ENCODE measurements at places on chromosomes 11 and 22.
A peak's percentile ranks its signal among the peaks of the same experiment; 100 is the strongest.

DNA sequence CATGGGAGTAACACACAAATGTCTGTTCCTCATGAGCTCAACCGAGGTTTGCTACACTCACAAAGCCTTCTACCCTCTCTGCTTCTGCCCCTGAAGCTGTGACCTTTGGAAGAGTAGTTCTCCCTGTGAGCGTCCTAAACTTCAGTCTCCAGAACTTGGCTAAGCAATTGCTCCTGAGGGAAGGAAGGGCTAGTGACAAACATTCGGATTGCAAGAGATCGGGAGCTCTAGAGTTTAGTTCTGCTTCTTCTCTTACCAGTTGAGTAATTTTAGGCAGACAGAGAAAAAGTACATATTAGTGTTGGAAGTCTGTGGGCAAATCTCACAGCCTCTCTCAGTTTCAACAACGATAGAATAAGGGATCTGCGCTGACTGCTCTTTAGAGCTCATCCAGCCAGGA, 27.3 kb upstream of the ELF5 start:
- DNase-seq = no peak

DNA sequence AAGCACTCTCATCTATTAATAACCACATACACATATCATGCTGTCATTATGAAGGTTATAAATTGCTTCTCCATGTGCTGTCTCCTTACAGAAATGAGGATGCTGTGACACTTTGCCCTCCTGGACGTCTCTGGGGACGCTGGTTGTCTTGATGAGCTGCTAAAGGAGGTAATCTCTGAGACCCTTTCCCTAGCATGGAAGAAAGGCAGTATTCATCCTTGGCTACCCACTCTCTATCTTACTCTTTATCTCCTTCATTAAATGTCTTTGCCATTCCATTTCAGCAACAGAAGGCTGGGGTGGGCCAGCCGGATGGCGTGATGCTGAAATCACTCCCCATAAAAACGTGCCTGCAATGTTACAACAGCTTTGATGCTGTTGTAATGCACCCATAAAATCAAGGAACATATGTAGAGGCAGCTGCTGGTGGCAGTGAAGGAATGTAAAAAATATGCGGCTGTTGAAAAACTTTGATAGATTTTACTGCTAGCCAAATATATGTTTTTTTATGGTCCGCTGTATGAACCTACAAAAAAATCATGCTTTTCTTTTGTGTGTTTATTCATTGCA, 715.1 kb upstream of the API5 start:
- no peak for DNase-seq

DNA sequence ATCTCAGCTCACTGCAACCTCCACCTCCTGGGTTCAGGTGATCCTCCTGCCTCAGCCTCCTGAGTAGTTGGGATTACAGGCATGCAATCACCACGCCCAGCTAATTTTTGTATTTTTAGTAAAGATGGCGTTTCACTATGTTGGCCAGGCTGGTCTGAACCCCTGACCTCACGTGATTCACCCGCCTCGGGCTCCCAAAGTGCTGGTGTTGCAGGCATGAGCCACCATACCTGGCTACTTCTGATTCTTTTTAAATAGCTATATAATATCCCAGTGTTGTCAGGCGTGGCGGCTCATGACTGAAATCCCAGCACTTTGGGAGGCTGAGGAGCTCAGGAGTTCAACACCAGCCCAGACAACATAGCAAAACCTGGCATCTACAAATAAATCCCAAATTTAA, 20.7 kb downstream of the TMEM41B start:
- DNase-seq = no peak

DNA sequence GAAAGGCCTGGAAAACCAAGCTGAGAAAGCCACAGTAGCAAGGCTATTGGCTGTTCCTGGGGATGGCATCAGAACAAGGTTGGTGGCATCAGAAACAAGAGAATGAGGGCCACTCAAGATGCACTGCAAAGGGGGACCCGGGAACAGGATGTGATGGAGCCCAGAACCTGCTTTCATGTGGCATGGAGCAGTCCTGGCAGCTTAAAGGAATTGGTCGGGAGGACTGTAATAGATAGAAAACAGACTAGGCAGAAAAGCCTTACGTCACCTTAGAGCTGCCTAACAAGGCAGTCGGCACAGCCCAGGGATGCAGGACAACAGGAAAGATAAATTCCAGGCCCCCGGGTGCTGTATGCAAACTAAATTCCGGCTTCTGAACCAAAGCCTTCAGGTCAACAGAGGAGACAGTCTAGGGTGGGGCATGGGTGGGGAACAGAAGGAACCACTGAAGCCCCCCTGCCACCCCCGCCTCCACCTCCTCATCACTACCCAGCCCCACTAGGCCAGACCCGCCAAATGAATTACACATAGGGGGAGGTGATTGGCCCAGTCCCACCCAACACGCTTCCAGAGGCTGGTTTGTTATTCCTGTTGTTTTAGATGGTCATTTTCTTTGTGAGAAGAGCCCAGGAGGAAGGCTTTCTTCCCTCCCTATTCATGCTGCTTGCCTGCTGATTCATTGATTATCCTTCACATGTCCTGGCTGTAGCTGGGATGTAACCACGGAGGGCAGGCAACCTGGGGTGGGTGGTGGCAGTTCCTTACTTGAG, 25.7 kb upstream of the LRRC55 start:
- DNase-seq = no peak

DNA sequence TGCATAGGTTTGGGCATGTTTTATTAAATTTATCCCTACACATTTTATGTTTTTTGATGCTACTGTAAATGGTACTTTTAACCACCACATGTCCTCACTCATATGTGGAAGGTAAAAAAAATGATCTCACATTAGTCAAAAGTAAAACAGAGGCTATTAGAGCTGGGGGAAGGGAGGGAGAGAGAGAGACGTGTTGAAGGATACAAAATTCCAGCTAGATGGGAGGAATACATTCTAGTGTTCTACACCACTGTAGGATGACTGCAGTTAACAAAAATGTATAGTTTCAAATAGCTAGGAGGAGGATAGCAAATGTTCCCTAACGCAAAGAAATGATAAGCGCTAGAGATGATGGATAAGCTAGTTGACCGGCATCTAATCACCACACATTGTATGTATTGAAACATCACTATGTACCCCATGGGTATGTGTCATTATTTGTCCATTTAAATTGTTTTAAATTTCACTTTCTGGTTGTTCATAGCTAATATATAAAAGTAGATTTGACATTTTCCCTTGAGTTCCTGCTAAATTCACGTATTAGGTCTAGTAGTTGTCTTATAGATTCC, 9.9 kb upstream of the GNB1L start:
- no peak for DNase-seq

DNA sequence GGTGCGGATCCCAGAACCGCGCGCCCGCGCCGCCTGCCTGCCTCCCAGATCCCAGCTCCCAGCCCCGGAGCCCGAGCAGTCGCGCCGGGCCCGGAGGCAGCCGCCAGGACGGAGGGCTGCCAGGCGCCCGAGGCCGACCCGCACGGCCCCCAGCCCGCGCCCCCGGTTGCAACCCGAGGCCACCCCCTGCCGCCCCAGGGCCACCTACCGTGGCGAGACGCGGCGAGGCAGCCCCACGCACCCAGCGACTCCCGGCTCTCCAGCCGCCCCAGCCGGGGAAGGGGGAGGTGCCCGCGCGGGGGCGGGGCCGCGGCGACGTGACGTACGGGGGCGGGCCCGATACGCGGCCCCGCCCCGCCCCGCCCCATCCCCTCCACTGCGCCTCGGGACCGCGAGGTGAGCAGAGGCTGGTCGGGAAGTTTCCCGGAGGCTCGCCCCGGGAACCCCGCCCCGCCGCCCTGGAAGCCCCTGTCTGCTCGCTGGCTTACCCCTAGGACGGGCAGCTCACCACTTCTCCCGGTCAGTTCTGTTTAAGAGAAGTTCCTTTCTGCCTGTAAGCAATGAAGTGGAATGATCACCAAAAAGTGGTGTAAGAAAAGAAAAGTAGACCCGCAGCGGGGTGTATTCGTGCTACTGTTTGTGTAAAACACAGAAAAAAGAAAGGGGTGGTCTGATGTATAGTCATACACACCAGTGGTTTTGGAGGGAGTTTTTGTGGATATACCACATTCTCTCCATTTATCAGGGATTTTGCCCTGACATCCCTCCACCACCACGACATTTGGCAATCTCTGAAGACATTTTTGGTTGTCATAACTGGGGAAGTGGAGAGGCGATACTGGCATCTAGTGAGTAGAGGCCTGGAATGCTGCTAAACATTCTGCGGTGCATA, at the start of gene TPST2:
TPST2 (minus strand) TSS at position 288 of the 892 bp plus-strand sequence. CDS start 48,502 bp downstream, outside the sequence.
- peak; percentile 82 for DNase-seq

GRCh38 chr11:131195661-131196517, 174.5 kb upstream of the NTM start:
- DNase-seq = no peak

DNA sequence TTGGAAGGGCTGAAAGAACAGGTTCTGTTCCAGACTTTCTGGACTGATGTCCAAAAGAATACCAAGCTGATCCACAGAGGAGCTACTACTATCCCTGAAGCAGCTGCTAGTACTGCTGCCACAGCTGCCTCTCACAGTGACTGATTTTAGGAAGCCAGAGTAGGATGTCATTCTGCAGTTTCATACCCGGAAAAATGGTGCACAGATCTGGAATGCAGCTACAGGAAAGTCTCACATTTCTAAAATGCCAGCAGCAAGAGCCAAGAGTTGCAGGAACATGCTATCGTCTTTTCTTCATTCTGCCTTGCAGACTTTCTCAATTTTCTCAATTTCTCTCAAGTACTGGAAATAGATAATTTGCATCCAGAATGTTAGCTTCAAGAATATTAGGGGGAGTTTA, 19.4 kb upstream of the CCDC179 start:
- DNase-seq = no peak

DNA sequence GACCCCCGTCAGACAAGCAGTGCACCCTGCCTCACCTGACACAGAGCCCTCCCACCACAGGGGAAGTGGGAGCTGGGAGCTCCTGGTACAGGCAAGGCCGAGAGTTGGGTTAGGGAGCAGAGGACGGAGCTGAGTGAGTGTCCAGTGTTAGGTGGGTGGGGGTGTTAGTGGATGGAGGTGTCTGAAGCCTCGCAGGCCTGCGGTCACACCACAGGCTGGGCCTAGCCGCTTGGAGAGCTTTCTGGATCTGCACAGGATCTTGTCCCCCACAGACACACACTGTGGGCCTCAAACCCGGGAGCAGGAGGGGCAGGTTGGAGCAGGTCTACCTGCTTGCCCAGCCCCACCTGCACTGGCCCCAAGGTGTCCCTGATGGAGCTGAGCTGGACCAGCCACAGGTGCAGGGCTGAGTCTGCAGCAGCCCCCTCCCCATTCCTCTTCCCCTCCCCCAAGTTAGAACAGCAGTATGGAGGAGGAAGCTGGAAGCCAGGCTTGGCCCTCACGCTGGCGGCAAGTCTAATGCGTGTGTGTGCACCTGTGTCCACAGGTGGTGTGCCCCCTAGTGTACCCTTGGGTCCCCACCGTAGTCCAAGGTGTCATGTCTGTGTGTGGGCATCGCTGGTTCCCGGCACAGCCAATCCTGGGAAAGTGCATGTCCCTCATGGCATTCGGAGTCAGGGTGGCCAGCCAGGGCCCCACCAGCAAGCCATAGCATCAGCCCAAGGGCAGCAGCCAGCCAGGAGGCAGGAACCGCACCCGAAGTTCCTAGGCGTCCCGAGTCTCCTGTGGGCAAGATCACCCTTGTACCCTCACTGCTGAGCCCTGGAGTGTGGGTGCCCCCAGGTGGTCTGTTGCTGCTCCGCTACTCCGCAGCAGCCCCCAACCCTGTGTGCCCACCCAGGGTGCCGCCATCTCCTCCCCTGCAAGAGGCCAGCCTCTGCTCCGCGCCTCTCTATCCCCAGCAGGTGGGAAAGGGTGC, 2.0 kb upstream of the GATD1 start:
- DNase-seq = no peak

DNA sequence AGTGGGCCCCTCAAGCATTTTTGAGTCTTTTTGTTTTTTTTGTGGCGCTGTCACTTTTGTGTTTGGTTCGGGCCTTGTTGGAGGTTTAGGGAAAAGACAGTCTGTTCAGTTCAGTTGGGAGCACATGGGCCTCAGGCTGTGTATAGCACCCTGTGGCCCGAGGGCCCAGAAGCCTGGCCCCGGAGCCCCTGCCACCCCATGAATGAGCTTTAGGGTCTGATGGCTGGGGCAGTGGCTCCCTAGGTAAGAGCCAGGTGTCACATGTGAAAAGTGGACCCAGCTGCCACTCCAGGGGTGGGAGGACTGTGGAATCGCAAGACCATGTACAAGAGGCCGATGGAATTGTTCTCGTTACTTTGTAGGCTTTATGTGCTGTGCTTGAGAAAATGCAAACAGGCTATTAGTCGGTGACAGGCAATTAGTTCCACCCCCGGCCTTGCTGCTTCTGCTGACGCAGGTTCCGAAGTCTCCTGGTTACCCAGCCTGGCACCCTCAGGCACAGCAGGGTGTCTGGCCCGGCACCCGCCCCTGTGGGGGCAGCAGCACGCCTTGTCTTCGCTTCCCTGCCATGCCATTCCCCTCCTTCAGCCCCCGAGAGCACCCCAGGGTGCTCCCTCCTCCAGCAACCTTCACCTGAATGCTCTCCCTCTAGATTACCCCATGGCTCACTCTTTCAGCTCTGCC, 38.2 kb upstream of the PARVG start:
- no peak for DNase-seq

GRCh38 chr11:134401825-134402809, 9.9 kb downstream of the B3GAT1 start:
- DNase-seq = no peak

- DNase-seq = no peak
Observed at GRCh38 chr11:10490032-10490397, 35.0 kb downstream of the AMPD3 start.

Measured in CD4-positive, alpha-beta T cell treated with Interleukin-4 for 1 hour (primary cell).